ENCODE measurements at places on chromosomes 1 and 21.

- no peak for DNase-seq
Observed at GRCh38 chr1:156238248-156238647, 3.7 kb upstream of the BGLAP start.

GRCh38 chr1:31214316-31215064 is 25.2 kb downstream of the NKAIN1 start:
- DNase-seq: no peak

DNA sequence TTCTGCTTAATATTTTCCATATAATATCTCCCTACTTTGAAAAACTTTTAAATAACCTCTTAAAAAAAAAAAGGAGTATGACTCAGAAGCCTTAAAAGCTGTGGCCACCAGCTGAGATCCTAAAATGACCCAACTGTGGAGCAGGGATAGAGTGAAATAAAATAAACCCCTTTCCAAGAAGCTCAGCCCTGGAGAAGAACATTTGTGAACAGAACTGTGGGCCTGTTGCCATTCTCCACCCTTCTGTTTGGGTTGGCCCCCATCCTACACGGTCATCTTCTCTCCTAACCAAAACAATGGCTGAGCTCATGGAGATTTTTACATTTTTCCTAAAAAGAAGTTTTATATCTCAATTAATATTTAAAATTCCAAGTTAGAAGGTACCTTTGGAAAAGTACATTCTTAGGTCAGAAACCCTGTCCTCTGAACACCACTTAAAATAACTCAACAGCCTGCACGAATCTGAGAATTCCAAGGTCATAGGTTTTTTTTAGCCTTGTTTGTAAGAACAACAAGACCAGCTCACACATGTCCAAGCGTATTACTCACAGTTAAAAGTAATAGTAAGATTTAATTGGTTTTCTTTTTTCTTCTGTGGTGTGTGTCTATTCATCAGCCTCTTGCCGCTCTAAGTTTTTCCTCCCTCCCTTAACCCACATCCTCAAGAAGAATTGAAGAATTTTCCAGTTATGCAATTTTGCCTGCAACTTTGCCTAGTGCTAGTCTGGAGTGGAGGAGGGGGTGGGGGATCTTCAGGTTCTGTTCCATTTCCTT is 107.7 kb upstream of the ERRFI1 start:
- no peak for DNase-seq

GRCh38 chr1:161998811-161999210 is 24.9 kb downstream of the OLFML2B start:
- no peak for DNase-seq

GRCh38 chr1:87231703-87232367 is 96.8 kb upstream of the LMO4 start:
- DNase-seq: no peak

GRCh38 chr1:35884934-35885333 is 1.9 kb downstream of the AGO1 start:
- DNase-seq: no peak

DNA sequence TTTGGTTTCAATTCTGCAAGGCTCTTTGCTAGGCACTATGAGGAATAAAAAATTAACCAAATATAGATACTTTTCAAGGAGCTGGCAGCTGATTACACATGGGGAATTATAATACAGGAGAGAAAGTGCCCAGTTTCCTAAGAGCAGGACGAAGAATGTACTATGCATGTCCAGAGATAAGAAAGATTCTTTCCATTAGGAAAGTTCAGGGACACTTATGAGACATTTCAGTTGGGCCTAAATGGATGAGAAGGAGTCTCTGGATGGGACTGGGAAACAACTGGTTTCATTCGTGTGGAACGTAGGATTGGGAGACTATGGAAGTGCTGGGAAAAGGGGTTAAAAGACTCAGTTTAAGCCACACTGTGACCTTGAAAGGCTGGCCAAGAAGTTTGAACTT is 63.5 kb upstream of the MROH9 start:
- DNase-seq: no peak

Data from stimulated activated CD4-positive, alpha-beta T cell treated with anti-CD3 and anti-CD28 coated beads, Interleukin-4, amount 100 ng/mL, for 1 hour (primary cell).